Tongue (tissue), 3 donors: ENCODE measurements at places on chromosomes 11 and 22. TPM values are rescaled to one million over a fixed set of nuclear protein-coding genes. Genes with fewer than 3 reads are reported as not detected.

The CARD18 gene
- total RNA-seq: not detected

The CFAP300 gene
- total RNA-seq: 1.6 TPM

GRCh38 chr11:131776211-131776610 lies 405.8 kb downstream of the NTM start:
- no peak for DNase-seq

DNA sequence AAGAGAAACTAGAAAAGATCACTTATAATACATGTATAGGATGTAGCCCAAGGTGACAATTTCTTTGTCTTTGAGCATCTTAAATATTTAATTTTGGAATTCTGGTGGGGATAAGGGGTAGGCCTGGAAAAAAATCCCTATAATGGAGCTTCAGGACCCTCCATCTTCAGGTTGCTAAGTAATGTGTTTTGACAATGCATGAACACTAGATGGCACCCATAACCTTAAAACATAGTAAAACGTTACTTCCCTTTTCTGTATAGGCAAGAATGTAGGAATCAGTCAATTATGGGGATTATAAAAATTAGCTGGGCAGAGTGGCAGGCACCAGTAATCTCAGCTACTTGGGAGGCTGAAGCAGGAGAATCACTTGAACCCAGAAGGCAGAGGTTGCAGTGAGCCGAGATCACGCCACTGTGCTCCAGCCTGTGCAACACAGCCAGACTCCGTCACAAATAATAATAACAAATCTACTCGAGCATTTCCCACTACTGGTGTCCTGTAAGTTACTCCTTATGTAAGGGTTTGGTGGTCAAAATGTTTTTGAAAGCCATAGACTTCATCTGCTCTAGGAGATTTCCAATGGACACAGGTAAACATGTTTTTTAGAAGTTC lies 541.9 kb upstream of the CCDC90B start:
- DNase-seq: peak; percentile 61

GRCh38 chr11:103222806-103223205 lies 113.6 kb downstream of the DYNC2H1 start:
- peak; percentile 70 for DNase-seq

GRCh38 chr22:44088976-44089570 lies 65.0 kb downstream of the PARVB start:
- peak; percentile 89 for DNase-seq

DNA sequence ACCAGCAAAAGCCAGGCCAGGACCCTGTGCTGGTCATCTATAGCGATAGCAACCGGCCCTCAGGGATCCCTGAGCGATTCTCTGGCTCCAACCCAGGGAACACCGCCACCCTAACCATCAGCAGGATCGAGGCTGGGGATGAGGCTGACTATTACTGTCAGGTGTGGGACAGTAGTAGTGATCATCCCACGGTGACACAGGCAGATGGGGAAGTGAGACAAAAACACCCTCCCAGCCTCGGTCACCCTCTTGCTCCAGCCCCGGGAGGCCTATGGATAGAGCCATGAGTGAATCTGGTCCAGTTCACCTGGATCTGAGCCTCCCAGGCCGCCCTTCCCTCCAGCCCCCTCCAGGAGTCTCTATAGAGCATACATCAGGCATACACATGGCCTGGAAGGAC lies 115.2 kb upstream of the IGLL5 start:
- no peak for DNase-seq

GRCh38 chr22:27866135-27867084 lies 52.6 kb downstream of the PITPNB start:
- peak; percentile 68 for DNase-seq

DNA sequence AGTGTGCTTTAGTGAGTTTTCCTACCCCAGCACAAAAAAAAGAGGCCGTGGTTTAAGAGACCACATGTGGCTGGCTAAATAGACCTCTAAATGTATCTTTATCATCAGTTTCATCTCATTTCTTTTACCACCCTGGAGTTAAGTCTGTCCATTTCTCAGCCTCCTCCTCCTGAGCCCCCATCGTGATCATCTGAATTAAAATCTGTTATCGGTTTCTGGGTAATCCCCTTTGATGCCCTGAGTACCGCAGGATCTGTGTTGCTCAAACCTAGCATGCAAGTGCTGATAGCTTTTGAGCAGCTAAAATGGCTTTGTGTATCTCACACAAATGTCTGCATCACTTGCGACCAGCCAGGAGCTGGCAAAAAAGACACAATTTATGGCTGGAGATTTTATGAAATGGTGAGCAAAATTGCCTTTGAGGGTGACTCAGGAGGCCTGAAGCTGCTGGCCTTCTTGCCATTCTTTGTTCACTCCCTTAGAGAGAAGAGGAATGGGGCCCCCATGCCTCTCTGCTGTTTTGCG lies 236.5 kb downstream of the NTM start:
- DNase-seq: no peak

DNA sequence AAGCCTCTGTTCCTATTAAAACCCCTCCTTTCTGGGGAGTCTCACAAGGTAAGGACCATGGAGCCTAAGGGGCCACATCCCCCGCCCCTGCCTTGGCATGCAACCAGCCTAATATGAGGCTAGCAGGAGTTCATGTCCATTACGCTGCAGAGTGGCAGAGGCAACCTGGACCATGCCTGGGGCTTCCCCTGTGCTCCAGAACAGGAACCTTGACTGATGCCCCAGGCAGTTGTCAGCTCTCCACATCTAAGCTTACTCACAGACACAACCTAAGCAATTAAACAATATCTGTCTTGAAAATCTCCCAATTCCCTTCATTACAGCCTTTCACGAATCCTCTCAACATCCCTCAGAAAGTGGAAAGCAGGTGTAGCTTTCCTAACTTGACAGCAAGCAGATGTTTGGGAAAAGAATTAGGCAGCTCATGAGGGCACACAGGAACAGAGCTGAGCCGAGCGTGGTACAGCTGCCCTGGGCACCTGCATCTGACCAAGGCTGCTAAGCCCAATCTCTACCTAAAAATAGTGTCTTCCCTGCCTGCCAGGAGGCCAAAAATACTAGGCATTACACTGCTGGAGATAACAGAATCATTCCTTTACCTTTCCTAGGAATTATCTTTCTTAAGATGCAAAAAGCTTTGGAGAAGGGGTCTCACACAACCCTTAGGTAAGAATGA lies 20.8 kb downstream of the C11orf71 start:
- no peak for DNase-seq
